Peyer's patch (tissue), 4 donors: ENCODE measurements at places on chromosomes 16 and 17.

DNA sequence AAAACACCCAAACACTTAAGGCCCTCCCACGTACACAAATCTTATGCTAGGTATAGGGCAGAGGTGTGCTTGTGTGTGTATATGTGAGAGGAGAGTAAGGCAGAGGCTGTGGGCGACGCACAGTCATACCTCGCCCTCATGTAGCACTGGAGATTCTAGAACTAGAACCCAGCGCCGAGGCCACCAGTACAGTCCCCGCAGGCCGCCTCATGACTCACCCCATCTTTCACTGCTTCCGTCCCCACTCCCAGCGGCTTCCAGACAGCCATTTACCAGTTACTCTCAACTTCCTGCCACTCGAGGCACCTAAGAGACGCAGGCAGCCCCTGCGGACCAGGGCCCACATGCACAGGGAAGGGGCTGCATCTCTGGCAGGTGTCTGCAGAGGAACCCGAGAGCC lies 23.2 kb upstream of the CYTH1 start:
- peak; percentile 79 for DNase-seq

GRCh38 chr16:53775821-53776431 lies 72.0 kb downstream of the FTO start:
- no peak for DNase-seq

GRCh38 chr17:10827898-10828552 lies 9.9 kb downstream of the PIRT start:
- no peak for DNase-seq

- DNase-seq, result no peak
Observed at GRCh38 chr17:54680410-54680809, 220.2 kb upstream of the TOM1L1 start.

DNA sequence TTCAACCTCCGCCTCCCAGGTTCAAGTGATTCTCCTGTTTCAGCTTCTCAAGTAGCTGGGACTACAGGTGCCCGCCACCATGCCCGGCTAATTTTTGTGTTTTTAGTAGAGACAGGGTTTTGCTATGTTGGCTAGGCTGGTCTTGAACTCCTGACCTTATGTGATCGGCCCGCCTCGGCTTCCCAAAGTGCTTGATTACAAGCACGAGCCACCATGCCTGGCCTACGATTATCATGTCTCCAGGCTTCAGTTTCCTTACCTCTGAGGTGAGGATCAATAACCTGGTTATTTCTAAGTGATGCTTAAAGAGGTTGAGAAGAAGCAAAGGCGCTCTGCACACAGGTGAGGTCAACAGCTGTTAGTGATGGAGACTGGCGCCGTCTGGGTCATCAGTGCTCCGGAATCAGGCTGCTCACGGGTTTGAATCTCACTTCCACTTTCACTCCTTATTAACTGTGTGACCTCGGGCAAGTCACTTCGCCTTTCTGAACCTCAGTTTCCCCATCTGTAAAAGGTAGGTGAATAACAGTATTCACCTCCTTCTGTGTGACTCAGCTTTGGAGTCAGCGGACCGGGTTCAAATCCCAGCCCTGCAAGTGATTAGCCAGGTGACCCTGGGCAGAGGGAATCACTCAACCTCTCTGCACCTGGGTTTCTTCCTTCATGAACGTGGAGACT lies 745 bp upstream of the ABCC1 start:
- DNase-seq, result peak; percentile 67

DNA sequence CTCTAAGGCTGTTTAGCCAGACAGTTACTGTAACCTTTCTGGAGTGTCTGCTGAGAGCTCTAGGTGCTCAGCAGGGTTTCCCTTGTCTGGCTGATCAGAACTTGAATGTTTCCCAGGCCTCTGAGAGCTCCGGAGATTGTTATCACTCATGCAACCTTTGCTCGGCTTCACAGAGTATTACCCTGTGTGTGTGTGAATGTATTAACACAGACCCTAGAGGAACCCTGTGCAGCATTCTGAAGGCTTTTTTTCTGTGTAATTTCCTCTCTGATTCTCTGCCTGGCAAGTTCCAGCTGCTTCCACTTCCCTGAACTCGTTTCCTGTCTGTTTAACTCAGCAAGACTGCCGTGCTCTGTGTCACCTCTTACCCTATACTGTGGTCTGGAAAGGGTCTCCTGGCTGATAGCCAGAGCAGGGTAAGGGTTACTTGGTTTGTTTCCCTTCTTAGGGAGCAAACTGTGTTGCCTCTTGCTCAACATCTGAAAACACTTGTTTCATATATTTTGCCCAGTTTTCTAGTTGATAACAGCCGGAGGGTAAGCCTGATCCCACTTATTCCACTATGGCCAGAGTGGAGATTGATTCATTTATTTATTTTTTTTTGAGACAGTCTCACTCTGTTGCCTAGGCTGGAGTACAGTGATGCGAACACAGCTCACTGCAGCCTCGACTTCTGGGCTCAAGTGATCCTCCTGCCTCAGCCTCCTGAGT lies 21.7 kb downstream of the PRMT7 start:
- DNase-seq, result no peak
